Activated B cell treated with CpG ODN at 0.5 μM for 24 hours (primary cell): ENCODE measurements at places on chromosomes 5 and 9. TPM values are rescaled to one million over a fixed set of nuclear protein-coding genes. Genes with fewer than 3 reads are reported as not detected.

GRCh38 chr5:51518607-51519006 is 135.4 kb downstream of the ISL1 start:
- H3K36me3 ChIP-seq = no peaks in the 10 kb centered on the region
- H3K27me3 ChIP-seq = no peaks in the 10 kb centered on the region
- no peak overlapping the region for H3K27ac ChIP-seq
- no peaks in the 10 kb centered on the region for H3K4me1 ChIP-seq
- no peak overlapping the region for H3K4me3 ChIP-seq

- peaks cover 9% of the 10 kb centered on the region for H3K27me3 ChIP-seq
- no peak for DNase-seq
- no peaks in the 10 kb centered on the region for H3K4me1 ChIP-seq
- no peak overlapping the region for H3K4me3 ChIP-seq
- H3K36me3 ChIP-seq = no peaks in the 10 kb centered on the region
- H3K27ac ChIP-seq = no peak overlapping the region
Observed at GRCh38 chr5:112125903-112126302, 293.2 kb downstream of the EPB41L4A start.

DNA sequence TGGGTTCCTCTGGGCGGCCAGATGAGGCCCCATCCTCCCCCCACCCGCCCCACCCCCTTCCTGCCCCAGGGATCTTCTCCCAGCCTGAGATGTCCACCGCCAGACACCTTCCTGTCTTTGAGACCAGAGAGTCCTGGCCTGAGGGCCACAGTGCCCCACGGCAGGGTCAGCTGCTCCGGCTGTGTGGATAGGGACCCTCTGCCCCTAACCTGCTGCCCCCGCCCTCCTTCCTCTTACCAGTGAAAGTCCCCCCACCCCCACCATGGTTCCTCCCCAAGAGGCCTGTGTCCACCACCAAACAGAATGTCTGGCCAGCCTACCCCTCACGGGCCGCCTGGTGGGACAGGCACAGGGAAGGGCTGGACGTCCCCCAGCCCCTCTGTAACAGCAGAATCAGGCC is 43.0 kb upstream of the UBAC1 start:
- H3K27me3 ChIP-seq = no peaks in the 10 kb centered on the region
- H3K27ac ChIP-seq = no peak overlapping the region
- no peak for DNase-seq
- no peak overlapping the region for H3K4me3 ChIP-seq

The RABEPK gene
- total RNA-seq = 19.1 and 19.4 TPM in 2 replicates

DNA sequence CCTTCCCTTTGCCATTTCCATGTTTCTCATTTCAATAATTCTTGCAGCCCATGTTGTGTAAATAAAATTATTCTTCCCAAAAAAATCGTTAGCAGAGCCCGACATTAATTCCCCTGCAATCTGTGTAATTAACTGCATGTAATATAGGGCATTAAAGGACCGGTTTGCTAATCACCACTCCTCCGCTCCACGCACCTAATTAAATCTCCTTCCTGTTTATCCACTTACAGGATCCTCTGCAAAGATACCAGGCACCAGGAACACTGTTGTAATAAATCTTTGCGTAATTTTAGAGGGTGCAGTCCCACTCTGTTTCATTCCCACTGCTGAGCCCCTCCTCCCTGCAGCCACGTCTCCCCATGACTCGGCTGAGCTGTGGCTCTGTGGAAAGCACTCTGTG is 105.0 kb upstream of the PPP1R26 start:
- H3K27ac ChIP-seq = no peak overlapping the region
- DNase-seq = no peak
- H3K36me3 ChIP-seq = no peaks in the 10 kb centered on the region

- H3K27ac ChIP-seq = no peak overlapping the region
- H3K4me3 ChIP-seq = no peak overlapping the region
- no peaks in the 10 kb centered on the region for H3K36me3 ChIP-seq
- H3K27me3 ChIP-seq = peaks cover 11% of the 10 kb centered on the region
Observed at GRCh38 chr5:73365990-73366667, 82.4 kb downstream of the FOXD1 start.

DNA sequence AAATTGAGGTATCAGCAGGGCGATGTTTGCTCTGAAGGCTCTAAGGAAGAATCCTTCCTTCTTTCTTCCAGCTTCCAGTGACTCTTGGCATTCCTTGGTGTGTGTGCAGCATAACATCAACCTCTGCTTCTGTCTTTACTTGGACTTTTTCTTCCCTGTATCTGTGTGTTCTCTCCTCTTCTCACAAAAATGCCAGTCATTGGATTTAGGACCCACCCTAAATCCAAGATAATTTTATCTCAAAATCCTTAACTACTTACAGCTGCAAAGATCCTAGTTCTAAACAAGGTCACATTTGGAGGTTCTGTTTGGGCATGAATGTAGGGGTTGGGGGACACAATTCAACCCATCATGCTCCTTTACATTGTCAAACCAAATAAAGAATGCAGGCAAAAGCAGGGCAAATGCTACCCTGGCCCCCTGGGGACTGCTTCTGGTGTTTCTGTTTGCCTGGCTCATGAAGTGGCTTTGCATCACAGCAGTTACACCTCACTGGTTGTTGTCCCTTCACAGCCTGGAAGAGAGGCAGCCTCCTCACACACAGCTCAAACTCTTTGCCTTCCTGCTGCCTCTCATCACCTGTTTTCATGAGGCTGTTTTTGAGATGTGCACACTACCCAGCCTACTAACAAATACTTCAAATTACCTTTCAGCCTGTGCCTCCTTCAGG is 64.8 kb upstream of the PLCXD3 start:
- H3K36me3 ChIP-seq = no peaks in the 10 kb centered on the region
- H3K4me3 ChIP-seq = no peak overlapping the region
- no peaks in the 10 kb centered on the region for H3K4me1 ChIP-seq
- H3K27ac ChIP-seq = no peak overlapping the region
- no peaks in the 10 kb centered on the region for H3K27me3 ChIP-seq

GRCh38 chr9:106074006-106074405 is 379.7 kb downstream of the TMEM38B start:
- H3K4me1 ChIP-seq = no peaks in the 10 kb centered on the region
- no peak overlapping the region for H3K4me3 ChIP-seq
- H3K36me3 ChIP-seq = no peaks in the 10 kb centered on the region
- no peaks in the 10 kb centered on the region for H3K27me3 ChIP-seq

- H3K4me1 ChIP-seq = no peaks in the 10 kb centered on the region
- H3K36me3 ChIP-seq = no peaks in the 10 kb centered on the region
- H3K27me3 ChIP-seq = peaks cover 18% of the 10 kb centered on the region
- no peak overlapping the region for H3K27ac ChIP-seq
Observed at GRCh38 chr5:79841172-79841571, 149.9 kb downstream of the MTX3 start.

GRCh38 chr5:177315411-177315810 is 3.7 kb upstream of the MXD3 start:
- H3K36me3 ChIP-seq = no peaks in the 10 kb centered on the region
- peaks cover 26% of the 10 kb centered on the region for H3K4me1 ChIP-seq
- DNase-seq = no peak
- H3K4me3 ChIP-seq = no peak overlapping the region

The C9orf40 gene
- total RNA-seq = 4.6 and 5.7 TPM in 2 replicates

- no peaks in the 10 kb centered on the region for H3K36me3 ChIP-seq
- H3K4me3 ChIP-seq = no peak overlapping the region
- no peaks in the 10 kb centered on the region for H3K27me3 ChIP-seq
- no peak for DNase-seq
- no peaks in the 10 kb centered on the region for H3K4me1 ChIP-seq
- H3K27ac ChIP-seq = no peak overlapping the region
Observed at GRCh38 chr9:99335280-99335679, 113.2 kb downstream of the SEC61B start.

DNA sequence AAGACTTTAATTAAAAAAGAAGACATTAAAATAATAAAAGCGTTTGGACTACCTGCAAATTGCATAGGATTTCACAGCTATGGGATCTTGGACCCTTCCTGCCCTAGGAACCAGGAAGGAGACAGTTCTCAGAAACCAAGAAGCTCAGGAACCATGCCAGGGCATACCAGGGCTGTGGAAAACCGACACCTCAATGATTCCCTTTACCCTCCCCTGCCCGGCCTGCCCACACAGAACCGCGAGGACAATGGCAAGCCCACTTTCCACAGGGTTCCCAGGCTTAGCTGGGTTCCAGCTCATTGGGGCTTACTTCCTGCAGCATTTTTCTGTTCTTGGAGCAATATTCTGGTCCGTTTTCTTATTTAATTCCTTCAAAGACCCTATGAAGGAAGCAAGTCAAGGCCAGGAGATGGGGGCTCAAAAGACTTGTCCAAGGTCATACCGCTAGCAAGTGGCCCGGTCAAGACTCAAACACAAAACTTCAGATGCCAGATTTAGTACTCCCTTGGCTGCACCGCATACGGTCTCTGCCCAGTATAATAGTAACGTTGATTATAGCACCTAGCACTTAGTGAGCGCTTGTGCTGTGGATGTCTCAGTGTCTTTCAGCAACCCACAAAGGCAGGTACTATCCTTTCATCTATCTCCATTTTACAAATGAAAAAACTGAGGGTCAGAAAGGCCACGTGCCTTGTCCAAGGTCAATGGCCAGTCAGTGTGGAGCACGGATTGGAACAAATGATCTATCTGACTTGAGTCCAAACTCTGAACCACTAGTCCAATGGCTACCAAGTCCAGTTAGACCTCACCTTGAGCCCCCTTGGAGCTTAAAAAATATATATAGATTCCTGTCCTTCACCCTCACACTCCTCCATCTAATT is 6.8 kb downstream of the FAT2 start:
- no peak overlapping the region for H3K27ac ChIP-seq
- H3K4me3 ChIP-seq = no peak overlapping the region
- no peak for DNase-seq
- no peaks in the 10 kb centered on the region for H3K4me1 ChIP-seq

The RARS1 gene
- total RNA-seq = 75.9 and 85.9 TPM in 2 replicates

- DNase-seq = peak; percentile 55
- peaks cover 14% of the 10 kb centered on the region for H3K4me1 ChIP-seq
- H3K27ac ChIP-seq = peak overlapping the region; percentile 68
- H3K27me3 ChIP-seq = peaks cover 19% of the 10 kb centered on the region
Observed at GRCh38 chr5:72956324-72957140, 691 bp downstream of the FCHO2 start.

DNA sequence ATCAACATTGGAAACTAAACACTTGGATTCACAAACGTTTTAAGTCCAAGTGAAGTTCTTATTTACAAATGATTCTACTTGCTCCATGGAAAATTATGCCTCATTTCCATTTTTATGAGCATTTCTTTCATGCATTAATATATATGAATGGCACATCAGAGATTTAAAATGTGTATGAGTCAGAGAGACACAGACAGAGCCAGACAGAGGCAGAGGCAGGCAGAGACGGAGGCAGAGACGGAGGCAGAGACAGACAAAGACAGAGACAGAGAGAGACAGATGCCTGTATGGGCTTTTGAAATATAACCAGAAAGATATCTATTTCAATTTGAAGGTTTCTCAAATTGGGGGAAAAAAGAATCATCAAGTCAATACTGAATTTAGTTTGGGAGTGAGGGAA is 649.0 kb downstream of the PTPRD start:
- no peak for DNase-seq
- no peak overlapping the region for H3K4me3 ChIP-seq
- H3K36me3 ChIP-seq = no peaks in the 10 kb centered on the region
- no peaks in the 10 kb centered on the region for H3K27me3 ChIP-seq

GRCh38 chr9:94919376-94920098 is 193.0 kb downstream of the AOPEP start:
- no peak for DNase-seq
- H3K4me1 ChIP-seq = peaks cover 3% of the 10 kb centered on the region
- no peak overlapping the region for H3K27ac ChIP-seq
- no peaks in the 10 kb centered on the region for H3K27me3 ChIP-seq
- no peak overlapping the region for H3K4me3 ChIP-seq

GRCh38 chr5:181199881-181200638 is 4.9 kb downstream of the TRIM7 start:
- no peak for DNase-seq
- H3K4me3 ChIP-seq = no peak overlapping the region
- peak overlapping the region; percentile 46 for H3K27ac ChIP-seq
- H3K4me1 ChIP-seq = peaks cover 36% of the 10 kb centered on the region
- no peaks in the 10 kb centered on the region for H3K27me3 ChIP-seq

The SPINK4 gene
- total RNA-seq = not detected in 2 replicates

The DOCK2 gene
- 274 and 344 TPM in 2 replicates for total RNA-seq

DNA sequence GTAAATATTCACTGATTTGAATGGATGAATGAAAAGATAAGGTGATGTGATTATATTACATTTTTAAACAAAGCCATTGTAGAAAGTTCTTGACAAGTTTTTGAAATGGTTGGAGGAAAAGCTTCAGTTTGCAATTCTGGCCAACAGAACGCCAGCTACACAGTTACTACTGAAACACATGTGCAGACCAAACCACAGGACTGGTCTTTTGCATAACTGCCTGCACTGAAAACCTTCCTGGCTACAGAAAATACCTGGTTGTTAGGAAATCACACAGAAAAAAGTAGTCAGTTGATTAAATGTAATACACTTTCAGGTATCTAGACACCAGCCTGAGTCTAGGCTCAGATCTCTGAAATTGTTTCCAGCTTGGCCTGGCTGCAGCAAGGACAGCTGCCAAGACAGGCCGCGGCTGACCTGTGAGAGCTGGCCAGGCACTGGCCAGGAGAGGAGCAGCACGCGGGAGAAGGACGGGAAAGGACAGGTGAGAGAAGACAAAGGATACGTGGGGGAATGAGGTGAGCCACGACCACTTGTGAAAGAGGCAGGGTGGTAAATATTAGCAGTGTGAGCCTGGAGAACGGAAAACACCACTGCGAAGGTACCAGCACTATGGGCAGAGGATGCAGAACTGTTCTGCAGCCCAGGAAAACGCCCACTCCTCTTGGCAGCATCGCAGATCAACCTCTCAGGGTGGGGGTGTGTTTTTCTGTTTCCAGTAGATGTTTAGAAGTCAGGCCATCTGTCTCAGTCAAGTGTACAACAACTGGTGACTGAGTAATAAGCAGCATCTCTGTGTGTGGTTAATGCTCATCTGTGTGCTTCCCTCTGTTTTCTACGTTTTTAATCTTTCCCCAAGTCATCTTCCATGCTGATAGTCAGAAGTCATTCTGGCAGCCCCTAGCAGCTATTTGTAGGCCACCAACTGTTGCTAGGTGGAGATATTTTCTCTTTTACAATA is 137.4 kb downstream of the SCAMP1 start:
- no peak overlapping the region for H3K27ac ChIP-seq
- no peak overlapping the region for H3K4me3 ChIP-seq
- peaks cover 5% of the 10 kb centered on the region for H3K36me3 ChIP-seq
- DNase-seq = no peak

DNA sequence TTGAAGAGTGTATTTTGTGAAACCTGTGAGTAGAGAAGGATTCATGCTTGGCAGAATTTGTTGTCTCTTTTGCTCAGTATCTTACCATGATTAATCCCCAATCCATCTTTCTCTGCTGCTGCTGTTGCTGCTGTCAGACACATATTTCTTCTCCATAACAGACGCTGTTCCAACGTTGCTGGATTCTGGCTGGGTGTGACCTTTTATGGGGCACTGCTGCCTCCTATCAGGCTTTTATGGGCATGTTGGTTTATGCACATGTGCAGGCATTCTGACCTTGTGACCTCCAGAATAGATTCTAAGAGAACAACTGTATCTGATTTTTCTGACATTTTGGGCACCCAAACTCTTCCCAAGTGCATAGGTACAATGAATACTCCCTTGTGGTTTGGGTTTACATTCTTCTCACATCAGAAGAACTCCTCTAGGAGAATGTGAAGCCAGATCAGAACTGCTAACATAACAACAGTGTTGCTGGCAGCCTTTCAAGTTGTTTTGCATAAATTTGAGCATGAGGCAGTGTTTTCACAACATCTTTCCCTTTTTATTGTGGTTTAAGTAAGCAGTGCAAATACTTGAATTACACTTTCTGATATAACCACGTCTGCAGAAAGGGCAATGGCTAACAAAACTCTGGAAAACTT is 9.2 kb upstream of the ISL1 start:
- no peak overlapping the region for H3K4me3 ChIP-seq
- no peaks in the 10 kb centered on the region for H3K36me3 ChIP-seq
- peaks cover 25% of the 10 kb centered on the region for H3K27me3 ChIP-seq
- DNase-seq = no peak
- H3K4me1 ChIP-seq = no peaks in the 10 kb centered on the region

The DOK3 gene
- 82.5 and 88.5 TPM in 2 replicates for total RNA-seq

The TNFSF8 gene
- 0.69 and 1.0 TPM in 2 replicates for total RNA-seq
